ENCODE measurements at places on chromosomes 13 and 19.

DNA sequence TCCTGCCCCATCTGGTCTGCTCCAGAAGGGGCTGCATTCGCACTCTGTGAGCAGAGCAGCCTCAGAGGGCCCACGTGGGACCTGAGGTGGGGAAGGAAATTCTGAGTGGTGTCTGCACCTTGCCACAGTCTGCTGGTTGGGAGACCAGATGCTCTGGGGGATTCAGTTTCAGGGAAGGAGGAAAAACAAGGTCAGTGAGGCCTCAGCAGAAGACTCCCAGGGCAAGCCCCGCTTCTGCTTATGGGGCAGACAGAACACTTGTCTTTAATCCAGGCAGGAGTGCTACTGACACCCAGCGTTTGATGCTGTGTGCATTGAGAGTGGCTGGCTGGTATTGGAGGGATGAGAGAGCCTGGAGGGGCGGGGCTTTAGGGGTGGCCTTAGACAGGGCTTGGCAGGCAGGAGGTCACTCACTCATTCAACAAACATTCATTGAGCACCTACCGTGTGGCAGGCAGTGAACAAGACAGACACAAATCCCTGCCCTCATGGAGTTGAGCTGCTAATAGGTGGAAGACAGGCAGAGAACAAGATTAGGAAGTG is 4.9 kb upstream of the CLEC17A start:
- DNase-seq: no peak

- DNase-seq: no peak
Measured at GRCh38 chr19:4748589-4748988, 24.9 kb upstream of the DPP9 start.

DNA sequence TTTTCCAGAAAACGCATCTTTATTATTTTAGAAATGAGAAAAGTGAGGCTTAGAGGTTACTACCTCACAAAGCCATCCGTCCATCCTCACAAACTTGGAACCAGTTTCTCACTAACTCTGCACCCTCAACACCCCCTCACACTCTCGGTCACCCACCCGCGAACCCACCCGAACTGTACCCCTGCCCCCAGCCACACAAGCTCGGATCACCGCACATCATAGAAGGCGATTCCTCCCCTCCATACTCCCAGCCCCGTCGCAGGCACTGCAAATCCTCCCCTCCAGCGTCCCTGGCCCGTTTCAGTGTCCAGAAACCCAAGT is 238 bp downstream of the ZNF260 start:
- no peak for DNase-seq

- no peak for DNase-seq
Measured at GRCh38 chr19:13150931-13151604, 857 bp downstream of the IER2 start.

- DNase-seq: no peak
Measured at GRCh38 chr13:71858647-71859046, 8.4 kb downstream of the DACH1 start.
